ENCODE measurements at places on chromosomes 12 and 14.

DNA sequence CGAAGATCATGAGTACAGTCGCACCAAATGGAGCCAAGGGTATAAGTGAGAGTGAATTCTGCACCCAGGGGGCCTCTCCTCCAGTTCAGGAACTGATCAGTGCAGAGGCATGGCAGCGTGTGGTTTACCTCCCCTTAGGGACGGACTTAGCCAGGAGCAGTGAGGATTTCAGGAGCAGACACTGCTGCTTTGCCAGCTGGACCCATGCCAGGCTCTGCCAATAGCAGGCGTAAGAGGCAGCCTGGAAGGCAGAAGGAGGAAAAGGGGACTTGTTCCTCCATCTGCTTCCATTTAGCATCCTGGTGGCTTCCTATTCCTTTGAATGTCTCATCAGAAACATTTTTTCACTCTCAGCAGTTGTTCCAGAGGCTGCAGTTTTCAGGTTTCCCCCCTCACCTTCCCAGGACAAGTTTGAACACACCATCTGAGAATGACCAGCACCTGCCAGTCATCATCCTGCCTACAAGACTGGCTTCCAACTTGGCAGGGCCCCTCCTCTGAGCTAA is 137.0 kb upstream of the LMNTD1 start:
- DNase-seq: no peak

GRCh38 chr12:105949391-105949790 is 189.4 kb downstream of the NUAK1 start:
- no peak for DNase-seq

- DNase-seq: no peak
Measured at GRCh38 chr14:69300601-69301221, 40.8 kb downstream of the GALNT16 start.

- no peak for DNase-seq
Measured at GRCh38 chr12:75288860-75289259, 41.3 kb downstream of the CAPS2 start.

DNA sequence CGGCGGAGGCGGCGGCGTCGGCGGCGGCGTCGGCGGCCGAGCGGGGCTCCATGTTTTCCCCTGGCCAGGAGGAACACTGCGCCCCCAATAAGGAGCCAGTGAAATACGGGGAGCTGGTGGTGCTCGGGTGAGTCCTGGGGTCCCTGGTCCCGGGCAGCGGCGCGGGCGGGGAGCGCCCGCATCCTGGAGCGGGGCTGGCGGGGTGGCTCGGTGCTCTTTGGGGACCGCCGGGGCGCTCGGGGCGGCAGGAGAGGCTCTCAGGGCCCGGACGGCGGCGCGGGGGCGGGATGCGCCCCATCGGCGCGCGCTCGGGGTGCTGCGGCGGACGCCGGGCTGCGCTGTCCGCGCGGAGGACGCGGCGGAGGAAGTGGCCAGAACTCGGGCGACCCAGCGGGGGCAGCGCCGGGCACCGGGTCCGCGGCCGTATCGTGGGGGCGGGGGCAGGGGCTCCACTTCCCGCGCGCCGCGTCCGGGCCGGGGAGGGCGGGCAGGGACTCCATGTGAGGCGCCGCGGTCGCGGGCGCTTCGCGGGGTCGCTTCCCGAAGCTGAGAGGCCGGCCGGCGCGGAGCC is 485 bp downstream of the PELI2 start:
- no peak for DNase-seq

DNA sequence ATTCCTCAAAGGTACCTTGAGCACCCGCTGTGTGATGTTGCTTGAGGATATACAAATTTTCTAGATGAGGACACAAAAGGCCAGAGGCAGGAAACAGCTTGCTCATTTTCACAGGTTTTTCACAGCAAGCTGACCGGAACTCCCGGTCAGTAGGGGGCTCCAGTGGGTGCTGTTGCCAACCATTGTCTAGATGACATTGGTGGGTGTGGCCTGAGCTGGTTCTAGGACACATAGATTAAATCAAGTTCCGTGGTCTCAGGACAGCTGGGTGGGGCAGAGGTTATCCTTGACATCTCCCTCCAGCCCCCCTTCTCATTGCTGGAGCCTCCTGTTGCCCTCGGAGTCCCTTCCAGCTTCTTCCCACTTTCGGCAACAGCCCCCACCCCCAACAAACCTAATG is 153.6 kb upstream of the FKBP4 start:
- no peak for DNase-seq

DNA sequence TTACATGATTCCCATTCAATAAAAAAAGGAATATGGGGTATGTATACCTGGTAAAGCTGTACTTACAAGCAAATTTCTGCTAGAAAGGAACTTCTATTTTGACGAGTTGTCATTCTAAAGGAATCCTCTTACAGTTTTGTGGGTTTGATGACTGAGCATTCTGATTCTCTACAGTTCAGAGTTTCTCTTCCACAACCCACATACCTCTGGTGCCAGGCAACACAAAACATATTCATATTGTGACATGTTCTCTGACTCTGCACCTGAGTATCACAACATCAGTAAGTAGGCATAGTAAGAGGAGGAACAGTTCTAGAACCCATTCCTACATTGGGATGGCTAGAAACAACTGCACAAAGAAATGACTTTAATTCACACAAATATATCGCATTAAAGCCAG is 636.6 kb downstream of the MED13L start:
- no peak for DNase-seq

GRCh38 chr12:12859690-12860089 is 31.7 kb upstream of the GPRC5A start:
- no peak for DNase-seq

- no peak for DNase-seq
Measured at GRCh38 chr12:38417101-38417500, 100.5 kb downstream of the ALG10B start.

GRCh38 chr14:71333705-71334104 is 426.4 kb downstream of the PCNX1 start:
- DNase-seq: no peak

- no peak for DNase-seq
Measured at GRCh38 chr14:104591506-104592291, 12.1 kb downstream of the C14orf180 start.

All from stimulated activated CD8-positive, alpha-beta memory T cell treated with anti-CD3 and anti-CD28 coated beads, Interleukin-7, amount 100 ng/mL, for 1 hour (primary cell).